ENCODE measurements at places on chromosomes 7 and 10.
A peak's percentile ranks its signal among the peaks of the same experiment; 100 is the strongest.

DNA sequence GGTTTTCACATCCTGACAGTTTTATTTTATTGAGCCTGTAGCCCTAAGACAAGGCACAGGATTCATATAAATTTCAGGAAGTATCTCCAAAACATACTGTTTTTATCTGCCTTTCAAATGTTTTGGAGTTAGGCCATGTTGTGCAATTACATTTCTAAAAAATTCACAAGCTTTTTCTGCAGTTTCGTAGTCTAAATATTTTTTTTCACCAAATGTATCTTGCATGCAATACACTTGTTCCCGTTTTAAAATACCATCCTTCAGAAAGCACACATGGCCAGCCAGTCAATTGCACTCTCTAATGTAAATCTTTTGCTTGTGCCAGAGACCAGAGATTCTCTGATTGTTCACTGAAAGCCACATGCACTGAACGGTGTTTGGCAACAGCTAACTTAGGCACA is 161.5 kb upstream of the PRKCQ start:
- peak; percentile 15 for DNase-seq

GRCh38 chr7:79386688-79387422 is 66.6 kb downstream of the MAGI2 start:
- no peak for DNase-seq

DNA sequence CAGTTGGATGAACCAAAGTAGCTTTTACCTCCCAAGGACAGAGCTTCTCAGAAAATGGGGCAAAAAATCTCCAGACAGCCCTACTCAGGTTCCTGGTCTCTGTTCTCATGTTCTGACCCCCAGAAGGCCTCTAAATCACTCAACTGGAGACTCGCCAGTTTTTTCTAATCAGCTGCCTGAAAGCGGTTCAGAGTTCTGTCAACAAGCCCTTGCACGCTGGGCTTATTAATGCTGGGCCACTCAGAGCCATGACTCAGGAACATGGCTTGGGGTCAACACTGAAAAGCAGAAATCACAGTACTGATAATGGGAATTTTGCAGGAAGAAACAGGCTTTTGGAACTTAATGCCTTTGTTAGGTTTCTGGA is 15.3 kb downstream of the ECHDC3 start:
- no peak for DNase-seq

GRCh38 chr10:119241066-119241465 is 33.7 kb downstream of the GRK5 start:
- no peak for DNase-seq

DNA sequence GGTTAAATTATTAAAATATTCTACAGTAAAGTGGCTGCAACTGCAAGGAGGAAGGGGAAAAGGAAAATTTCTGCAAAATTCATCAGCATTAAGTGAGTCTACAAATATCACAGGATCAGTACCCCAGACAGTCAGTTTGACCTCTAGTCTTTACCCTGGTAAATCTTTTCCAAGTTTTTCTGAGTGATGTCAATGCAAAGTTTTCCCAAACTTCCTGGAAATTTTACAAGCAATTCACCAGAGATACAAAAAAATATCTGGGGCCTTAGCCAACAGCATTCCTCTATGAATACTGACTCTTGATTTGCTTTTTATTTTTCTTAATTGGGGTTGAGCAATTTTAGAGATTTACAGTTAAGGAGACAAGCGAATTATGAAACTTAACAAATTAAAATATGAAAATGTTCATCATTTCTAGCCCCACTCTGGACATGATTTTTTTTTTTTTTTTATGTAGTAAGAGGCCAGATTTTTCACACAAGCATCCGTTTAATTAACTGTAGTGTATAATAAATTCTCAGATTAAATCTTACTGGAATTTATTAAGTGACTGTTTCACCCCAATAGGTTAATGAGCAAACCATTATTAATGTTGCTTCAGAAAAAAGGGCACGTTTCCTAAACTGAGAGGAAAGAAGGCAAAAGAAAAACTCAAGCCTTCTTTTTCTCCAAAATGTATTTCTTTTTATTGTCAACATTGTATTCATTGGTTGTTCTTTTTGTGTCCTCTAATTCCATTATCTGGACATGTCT is 539.5 kb upstream of the FZD8 start:
- DNase-seq = no peak

DNA sequence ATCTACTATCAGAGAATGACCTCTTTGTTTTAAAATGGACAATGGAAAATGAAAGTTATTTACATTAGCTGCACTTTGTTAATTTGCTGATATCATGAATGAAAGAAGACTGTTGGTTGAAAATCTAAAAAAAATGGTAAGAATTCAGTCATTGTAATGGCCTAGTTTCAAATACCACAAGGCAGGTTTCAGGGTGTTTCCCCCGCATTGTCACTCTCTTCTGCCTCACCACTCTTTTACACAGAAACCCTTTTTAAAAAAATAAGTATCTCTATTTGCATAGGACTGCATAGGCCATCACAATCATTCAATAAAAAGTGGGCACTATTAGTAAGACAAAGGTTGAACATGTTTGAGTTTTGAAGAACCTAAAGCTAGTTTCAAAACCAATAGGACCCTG is 737.1 kb downstream of the INHBA start:
- DNase-seq = no peak

- no peak for DNase-seq
Observed at GRCh38 chr7:36032361-36032818, 120.7 kb upstream of the EEPD1 start.

GRCh38 chr10:65294329-65294728 is 1631.5 kb upstream of the LRRTM3 start:
- no peak for DNase-seq

- DNase-seq = no peak
Observed at GRCh38 chr7:24349339-24349738, 65.3 kb downstream of the NPY start.

DNA sequence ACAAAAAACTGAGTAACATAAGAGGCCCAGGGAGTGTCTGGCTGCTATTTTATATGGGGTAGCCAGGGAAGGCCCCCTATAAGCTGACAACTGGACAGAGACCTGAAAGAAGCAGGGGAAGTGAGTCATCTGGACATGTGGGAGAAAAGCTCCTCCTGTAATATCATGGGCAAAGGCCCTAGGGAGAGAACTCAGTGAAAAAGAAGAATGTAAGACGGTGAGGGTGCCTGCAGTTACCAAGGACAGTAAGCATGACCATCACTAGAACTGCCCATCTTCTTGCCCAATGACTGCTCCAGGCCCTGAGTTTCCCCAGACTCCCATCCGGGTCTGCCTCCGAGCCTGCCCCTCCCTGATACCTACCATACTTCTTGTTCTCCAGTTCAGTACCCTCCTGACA is 2.3 kb downstream of the ELMO1 start:
- DNase-seq = peak; percentile 39

DNA sequence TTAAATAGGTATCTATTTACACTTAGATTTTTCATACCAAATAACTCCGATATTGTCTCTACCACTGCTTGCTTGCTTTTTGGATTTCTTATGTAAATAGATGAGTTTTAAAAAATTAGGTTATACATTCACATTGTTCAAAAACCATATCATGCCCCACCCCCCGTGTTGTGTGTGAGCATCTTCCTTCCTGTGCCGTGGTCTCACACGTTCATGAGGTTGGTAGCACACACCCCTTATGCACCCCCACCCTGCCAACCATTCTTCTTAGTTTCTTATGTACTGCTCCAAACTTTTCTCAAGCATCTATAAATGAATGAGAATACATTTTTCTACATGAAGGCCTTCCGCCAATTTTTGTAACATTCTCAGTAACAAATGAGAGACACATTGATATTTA is 115.6 kb downstream of the FANK1 start:
- DNase-seq = no peak

GRCh38 chr7:106216517-106216922 is 68.3 kb downstream of the NAMPT start:
- no peak for DNase-seq

DNA sequence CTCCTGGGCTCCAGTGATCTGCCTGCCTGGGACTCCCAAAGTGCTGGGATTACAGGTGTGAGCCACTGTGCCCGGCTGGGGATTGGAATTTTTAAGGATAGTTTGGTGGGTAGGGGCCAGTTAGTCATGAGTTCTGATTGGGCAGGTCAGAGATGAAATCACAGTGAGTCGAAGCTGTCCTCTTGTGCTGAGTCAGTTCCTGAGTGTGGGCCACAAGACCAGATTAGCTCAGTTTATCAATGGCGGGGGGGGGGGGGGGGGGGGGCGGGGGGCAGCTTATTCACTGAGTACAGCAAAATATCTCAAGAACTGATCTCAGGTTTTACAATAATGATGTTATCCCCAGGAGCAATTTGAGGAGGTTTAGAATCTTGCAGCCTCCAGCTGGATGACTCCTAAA is 11.6 kb upstream of the ERCC6 start:
- DNase-seq = no peak

DNA sequence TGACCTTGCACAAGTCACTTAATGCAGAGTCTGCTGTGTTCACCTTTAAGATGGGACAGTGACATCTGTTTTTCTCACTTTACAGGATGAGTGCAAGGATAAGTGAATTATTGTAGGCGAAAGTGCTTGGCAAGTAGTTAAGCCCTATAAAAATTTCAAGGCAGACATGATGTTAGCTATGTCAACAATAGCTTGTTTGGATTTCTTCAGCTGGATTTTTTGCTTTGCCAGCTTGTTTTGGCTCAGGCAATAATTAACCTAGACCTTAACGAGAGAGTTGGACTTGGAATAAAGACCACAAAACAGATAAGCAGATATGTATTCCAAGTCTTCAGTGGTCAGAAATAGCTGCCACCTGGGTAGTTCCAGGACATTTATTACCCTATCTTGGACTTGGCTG is 255.2 kb downstream of the ARL4A start:
- DNase-seq = no peak

GRCh38 chr7:143901332-143901667 is 676 bp downstream of the TCAF1 start:
- no peak for DNase-seq

DNA sequence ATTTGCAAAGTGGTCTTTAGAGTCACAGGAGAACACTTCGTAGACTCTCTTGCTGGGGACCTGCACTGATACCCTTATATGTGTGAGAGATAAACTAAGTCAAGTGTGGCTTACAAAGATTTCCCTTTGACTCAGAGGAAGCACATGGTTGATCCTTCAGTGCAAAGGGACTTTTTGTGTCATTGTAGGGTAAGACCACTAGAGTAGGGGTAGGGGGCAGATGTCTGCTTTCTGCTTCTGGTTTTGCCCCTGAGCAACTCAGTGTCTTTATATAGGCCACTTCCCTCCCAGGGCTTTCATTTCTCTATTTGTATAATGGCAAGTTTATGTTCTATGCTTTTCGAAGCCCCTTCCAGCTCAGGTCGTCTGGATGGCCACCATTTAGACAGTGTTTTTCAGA is 281.7 kb downstream of the SORCS3 start:
- DNase-seq = no peak

DNA sequence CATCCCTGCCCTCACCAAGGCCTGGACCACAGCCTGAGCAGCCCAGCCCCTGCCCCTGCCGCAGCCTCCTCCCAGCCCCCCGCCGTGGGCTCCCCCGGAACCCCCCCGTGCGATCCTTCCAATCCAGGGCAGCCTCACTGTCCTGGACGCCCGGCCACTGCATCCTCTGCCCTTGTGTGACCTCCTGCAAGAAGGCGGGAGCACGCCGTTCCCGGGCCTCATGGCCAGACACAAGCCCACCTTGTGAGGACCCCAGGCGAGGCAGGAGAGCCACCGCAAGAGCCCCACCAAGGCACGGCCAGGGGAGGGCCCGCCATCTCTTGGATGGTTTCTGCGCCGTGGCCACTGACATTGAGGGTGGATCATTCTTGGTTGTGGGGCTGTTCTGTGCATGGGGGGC is 7.8 kb upstream of the LFNG start:
- DNase-seq = no peak

Data from inflammatory macrophage (primary cell).